ENCODE measurements at places on chromosomes 3 and 15. TPM values are rescaled to one million over a fixed set of nuclear protein-coding genes. Genes with fewer than 3 reads are reported as not detected.

SLC24A5 gene
- total RNA-seq = not detected

GABRB3 gene
- total RNA-seq = 2.7 TPM

GRIP2 gene
- 67.8 TPM for total RNA-seq

SEMA5B gene
- 21.1 TPM for total RNA-seq

GOLGA8T gene
- total RNA-seq = 1.6 TPM

GOLGA8S gene
- total RNA-seq = 1.1 TPM

DNA sequence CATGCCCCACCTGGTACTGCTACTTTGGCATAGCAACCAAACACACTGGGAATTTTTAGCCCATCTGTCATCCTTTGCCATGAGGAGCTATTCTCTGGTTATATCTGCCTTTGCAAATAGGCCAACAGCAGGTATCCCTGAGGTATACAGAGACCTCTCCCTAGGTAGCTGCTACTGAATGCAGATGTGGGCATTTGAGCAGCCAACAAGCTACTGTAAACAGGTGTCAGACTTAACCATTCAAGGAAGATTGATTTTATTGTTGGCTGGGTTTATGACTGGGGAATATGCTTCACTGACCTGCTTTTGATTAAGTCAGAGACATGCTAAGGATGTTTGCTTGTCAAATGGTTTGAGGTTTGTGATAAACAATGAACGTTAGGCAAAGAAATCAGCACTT lies 183.2 kb downstream of the OXSM start:
- no peak for DNase-seq

DNA sequence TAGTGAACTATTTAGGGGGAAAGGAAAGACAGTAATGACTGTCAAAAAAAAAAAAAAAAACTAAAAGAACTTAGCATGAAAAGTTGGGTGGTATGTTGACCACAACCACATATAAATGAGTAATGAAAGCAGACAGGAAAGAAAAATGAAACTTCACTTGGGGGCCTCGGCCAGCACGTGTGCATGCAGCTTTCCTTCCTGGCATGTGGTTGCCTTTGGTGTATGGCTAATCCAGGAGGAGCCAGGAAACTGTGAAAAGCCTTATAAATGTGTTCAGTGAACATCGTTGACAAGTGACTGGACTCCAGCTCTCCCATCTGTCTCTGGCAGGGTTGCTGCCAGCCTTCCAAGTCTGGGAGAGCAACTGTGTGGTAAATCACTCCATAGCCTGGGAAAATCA lies 195.1 kb downstream of the DTWD1 start:
- no peak for DNase-seq

GRCh38 chr3:25455441-25456132 lies 27.5 kb downstream of the RARB start:
- no peak for DNase-seq

- no peak for DNase-seq
Observed at GRCh38 chr3:11381563-11381962, 109.4 kb downstream of the ATG7 start.

- DNase-seq = no peak
Observed at GRCh38 chr15:40420071-40420713, 14.6 kb downstream of the IVD start.

- DNase-seq = no peak
Observed at GRCh38 chr15:90358124-90359033, 6.3 kb downstream of the ZNF774 start.

- no peak for DNase-seq
Observed at GRCh38 chr3:50913260-50913659, 238.5 kb downstream of the DOCK3 start.

DNA sequence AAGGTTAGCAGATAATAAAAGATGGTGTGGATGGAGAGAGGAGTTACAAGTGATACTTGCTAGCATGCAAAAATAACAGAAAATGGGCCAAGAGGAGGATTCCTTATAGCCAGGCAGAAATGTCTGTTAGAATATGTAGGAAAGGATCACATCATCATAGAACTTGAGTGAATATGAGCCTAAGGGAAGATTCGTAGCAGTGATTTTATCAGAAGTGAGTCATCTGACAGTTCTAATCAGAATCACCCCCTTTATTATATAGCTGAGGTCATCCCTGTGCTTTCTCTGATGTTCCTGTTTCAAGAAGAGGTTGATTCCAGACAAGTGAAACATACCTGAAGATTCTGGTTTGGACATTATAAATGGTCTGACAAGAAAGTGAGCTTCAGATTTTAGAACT lies 22.9 kb downstream of the EXOG start:
- DNase-seq = no peak

DNA sequence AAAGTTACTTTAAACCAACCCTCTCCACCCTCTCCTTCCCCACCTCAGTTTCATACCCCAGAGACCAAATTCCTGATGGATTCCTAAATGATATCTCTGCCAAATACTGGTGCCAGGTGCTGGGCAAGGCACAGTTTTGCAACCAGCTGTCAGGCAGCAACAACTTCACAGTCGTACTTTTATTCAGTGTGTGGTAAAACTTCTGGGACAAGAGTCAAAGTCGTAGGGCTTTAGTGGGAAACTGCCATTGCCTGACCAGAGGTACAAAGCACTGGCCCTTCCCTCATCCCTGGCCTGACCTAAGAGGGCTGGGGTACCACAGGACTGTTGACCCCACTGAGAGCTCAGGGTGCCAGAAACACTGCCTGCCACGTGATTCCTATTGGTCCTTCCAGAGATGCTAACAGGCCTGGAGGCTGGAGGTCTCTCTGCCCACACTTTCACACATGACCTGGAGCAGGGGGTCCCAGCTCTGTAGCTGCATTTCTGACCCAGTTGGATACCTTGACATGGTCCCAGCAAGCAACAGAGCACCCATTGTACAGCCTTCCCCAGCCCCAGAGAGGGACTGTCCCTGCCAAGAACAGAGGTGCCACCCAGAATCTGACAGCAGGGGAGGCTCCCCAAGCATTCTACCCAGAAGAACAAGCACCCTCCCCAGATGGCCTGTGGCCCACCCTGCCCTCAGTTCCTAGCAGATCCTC lies 59.9 kb downstream of the LIPC start:
- DNase-seq = no peak
